ENCODE measurements at places on chromosomes 3 and 15.

GRCh38 chr3:149812165-149812605 is 830 bp upstream of the RNF13 start:
- DNase-seq, result no peak

GRCh38 chr15:34240537-34240936 is 15.7 kb downstream of the EMC4 start:
- DNase-seq, result no peak

DNA sequence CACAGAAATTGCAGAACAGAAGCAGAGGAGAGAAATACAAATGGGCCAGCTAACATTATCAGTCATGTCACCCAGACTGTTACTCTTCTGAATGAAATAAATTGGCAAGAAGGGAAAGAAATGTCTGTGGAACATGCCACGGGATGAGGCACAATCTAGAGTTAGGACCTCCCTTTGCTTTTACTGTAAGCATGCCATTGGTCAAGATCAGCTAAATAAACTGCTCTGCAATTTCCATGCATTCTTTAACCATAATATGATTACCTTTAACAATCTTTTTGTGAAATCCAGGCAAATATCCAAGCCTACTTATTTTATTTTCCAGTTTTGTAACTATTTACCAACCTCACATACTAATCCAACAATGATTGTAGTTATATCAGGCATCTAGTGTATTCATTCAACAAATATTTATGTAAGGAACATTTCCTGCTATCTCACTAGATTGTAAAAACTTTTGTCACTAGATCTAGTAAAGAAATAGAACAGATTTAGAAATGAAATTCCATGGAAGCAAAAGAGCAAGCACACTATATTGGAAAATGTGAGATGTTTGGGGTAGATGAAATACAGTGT is 383.4 kb downstream of the MECOM start:
- no peak for DNase-seq

- no peak for DNase-seq
Observed at GRCh38 chr3:10280177-10280529, 12.6 kb downstream of the GHRL start.

- DNase-seq, result no peak
Observed at GRCh38 chr3:117962750-117963149, 1071.9 kb downstream of the IGSF11 start.

DNA sequence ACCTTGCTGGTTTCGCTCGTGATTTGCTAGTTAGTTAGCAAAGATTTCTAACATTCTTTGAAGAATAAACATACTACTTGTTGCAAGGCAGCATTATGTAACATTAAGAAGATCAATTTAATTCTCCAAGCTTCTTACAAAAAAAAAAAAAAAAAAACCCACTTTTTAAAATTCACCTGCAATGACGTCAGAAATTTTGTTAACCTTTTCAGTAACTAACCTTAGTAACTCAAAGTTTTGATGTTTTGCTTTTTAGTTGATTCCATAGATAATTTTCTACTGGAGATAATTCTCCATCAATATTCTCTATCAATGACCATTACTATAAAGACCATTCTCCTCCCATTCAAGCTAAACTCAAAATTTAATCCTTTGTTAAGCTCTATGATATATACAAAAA is 491.8 kb upstream of the TBL1XR1 start:
- no peak for DNase-seq

- DNase-seq, result no peak
Observed at GRCh38 chr15:76071806-76072205, 12.0 kb downstream of the TMEM266 start.

DNA sequence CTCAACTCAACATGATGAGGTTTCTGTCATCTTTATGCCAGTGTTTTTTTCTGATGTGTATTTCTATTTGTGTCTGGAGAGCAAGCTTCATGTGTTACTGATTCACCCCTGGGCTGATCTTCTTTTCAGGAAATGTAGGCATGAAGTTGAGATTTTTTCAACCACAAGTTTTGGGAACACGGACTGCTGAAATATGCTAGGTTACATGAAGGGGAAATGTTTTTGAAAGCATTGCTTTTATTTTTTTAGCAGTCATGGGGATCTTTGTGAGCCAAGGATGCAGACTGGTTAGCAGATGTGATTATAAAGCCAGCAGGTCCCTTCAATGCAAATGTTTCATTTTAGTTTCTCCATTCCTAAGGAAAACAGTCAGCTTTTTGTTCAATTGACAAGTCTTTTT is 219.3 kb upstream of the COL8A1 start:
- peak; percentile 29 for DNase-seq

DNA sequence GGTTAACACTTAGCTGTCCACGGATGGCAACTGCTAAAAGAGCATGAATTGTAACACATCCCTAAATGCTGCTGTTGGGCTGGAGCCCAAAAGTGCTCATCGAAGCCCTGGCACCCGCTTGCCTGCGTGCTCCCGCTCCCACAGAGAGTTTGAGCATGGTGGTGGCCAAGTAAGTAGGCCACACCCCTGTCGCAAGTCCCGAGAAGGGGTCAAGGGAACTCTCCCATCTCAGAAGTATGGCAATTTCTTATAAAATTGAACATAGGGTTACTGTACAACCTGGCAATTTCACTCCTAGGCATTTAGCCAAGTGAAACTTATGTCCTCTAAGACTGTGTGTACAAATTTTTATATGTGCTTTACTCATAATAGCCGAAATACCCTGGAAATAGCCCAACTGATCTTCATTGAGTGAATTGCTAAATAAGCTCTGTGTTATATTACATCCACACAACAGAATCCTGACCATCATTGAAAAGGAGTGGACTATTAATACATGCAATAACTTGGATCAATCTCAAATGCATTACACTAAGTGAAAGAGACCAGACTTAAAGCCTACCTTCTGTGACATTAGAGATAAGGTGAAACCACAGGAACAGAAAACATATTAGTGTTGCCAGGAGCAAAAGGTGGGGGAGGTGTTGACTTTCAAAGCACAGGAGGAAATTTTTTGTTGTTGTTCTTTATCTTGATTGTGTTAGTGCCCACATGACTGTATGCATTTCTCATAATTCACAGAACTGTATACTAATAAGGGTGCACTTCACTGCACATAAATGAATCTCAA is 1.5 kb upstream of the GCSAM start:
- no peak for DNase-seq

- DNase-seq, result peak; percentile 26
Observed at GRCh38 chr3:138197058-138197457, 10.0 kb downstream of the ARMC8 start.

DNA sequence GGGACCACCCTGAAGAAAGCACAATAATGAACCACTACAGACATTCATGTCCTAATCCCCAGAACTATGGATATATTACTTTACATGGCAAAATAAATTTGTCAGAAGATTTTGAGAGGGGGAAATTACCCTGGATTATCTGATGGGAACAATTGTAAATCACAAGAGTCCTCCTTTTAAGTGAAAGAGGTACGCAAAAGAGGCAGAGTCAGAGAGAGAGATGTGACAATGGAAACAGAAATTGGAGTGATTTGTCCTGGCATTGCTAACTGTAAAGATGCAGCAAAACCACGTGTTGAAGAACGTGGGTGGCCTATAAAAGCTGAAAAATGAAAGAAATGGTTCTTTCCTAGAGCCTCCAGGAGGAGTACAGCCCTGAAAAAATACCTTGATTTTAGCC is 1121.4 kb upstream of the ALCAM start:
- no peak for DNase-seq

GRCh38 chr3:55911266-55911665 is 424.2 kb upstream of the WNT5A start:
- no peak for DNase-seq

DNA sequence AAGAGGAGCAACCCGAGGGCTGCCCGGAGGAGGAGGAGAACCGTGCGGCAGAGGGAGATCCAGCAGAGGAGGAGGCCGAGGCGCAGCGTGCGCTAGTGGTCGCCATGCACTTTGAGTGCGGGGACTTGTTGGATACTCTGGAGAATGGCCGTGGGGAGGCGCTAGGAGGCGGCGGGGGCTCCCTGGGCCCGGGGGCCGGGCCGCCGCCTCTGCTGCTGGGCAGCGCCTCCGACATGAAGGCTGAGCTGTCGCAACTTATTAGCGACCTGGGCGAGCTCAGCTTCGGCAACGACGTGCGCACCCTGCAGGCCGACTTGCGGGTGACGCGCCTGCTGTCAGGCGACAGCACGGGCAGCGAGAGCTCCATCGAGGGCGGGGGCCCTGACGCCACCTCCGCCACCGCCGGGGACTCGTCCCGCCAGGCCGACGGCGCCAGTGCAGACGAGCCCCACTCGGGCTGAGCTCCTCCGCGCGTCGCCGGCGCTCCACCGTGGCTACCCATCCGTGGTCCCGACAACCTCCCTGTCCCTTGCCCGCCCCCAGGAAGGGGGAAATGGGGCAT is 2.0 kb downstream of the FAM43A start:
- no peak for DNase-seq

GRCh38 chr15:40929660-40930429 is 705 bp downstream of the DLL4 start:
- peak; percentile 67 for DNase-seq

- DNase-seq, result peak; percentile 17
Observed at GRCh38 chr3:114558271-114558670, 264.4 kb downstream of the TIGIT start.

DNA sequence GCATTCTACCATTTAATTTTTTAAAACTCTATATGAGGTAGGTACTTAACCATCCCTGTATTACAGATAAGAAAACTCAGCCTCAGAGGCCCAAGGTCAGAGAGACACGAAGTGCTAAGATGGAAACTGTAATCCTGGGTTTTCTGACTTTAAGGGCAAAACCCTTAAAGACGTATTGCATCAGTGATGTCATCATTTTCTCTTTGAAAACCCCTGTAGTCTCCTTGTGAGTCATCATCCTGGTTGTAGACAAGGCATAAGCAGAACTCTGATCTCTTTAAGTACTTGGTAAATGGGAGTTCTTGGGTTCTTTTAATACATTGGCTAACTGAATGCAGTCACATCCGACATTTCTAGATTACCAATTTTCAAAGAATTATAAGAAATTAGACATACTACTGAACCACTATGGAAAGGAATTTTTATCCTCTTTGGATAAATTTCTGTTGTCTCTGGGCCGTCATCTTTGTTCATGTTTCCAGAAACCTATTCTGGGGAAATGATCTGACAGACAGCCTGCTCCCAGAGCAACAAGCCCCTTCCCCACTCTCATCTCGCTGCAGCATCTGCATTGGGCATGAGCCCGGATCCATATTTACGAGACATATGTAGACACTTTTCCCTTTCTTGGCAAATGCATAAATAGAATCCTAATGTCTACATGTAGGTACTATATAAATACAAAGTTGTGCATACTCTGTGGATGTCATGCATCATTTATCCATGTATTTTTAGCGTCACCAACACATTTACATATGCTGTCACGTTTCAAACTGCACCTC is 48.7 kb upstream of the MDFIC2 start:
- DNase-seq, result peak; percentile 15

- DNase-seq, result no peak
Observed at GRCh38 chr3:47848599-47849117, 45.7 kb downstream of the DHX30 start.

DNA sequence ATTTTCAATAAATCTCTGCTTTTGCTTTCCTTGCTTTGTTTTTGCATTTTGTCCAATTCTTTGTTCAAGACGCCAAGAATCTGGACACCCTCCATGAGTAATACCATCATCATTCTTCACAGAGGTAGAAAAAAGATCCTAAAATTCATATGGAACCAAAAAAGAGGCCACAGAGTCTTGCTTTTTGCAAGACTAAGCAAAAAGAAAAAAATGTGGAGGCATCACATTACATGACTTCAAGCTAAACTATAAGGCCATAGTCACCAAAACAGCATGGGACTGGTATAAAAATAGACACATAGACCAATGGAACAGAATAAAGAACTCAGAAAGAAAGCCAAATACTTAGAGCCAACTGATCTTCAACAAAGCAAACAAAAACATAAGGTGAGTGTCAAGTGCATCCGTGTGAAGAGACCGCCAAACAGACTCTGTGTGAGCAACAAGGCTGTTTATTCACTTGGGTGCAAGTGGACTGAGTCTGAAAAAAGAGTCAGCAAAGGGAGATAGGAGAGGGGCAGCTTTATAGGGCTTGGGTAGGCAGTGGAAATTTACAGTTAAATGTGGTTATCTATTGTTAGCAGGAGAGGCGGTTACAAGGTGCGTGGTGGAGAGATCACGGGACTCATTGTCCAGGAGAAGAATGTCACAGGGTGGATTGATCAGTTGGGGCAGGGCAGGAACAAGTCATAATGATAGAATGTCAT is 10.9 kb downstream of the STRIT1 start:
- DNase-seq, result peak; percentile 55

DNA sequence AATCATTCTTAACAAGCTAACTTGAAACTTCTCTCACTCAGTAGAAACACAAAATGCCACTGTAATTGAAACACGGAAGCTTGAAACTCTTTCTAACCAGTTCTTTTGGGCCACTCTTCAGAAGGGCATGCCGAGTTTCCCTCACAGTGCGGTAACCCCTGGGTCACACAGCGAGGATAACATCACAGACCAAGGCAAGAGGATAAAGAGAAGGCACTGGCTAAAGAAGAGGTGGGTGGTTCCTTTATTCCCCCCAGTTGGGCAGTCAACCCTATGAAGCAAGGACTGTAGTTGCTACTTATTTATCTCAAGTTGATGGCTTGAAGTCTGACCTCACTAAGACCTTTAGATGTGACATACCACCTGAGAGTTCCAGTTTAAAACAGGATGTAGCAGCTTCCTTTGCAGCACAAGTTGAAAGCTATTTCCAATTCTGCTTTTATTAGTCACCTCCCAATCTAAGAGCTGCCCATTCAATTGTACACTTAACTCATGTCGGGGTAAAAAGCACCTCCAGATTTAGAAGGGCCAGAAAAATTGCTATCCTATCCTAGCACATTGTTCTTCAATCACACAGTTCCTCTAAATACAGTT is 272.4 kb downstream of the TIGIT start:
- no peak for DNase-seq

DNA sequence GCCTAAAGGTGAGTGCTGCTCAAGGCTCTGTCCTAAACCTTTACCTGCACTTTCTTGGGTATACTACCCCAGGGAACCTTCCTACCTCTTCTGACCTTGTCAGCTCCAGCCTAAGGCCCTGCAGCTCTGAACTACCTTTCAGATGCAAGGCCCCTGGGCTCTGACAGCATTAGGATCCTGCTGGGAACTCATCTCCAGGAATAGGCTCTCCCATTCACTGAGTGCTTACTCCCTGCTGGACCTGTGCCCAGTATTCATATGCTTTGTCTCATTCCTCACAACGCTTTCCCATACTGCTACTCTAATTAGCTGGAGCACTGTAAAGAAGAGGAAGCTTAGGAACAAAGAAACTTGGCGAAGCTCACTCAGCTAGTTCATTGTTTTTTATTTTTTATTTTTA is 53.8 kb upstream of the RAB6B start:
- peak; percentile 36 for DNase-seq

GRCh38 chr3:63872135-63872924 is 8.7 kb downstream of the ATXN7 start:
- peak; percentile 85 for DNase-seq

Data from RPMI7951 (cell line).